ENCODE measurements at places on chromosomes 5 and 9.
A peak's percentile ranks its signal among the peaks of the same experiment; 100 is the strongest.

- peak; percentile 77 for DNase-seq
Observed at GRCh38 chr9:94801681-94802080, 75.2 kb downstream of the AOPEP start.

DNA sequence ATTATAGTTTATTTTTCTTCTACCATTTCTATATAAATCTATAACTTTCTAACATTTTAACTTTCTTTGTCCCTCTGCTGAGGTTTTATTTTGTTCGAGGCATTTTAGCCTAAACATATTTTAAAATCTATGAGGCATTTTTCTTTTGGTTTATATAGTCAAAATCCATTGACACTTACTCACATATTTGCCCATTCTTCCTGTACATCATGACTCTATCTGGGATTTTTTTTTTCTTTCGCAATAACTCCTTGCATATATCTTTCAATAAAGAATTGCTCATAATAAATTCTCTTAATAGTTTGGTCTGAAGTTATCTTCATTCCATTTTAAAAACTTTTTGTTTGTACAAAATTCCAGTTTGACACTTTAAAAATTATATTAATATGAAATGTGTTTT, 632.3 kb downstream of the TLE4 start:
- no peak for DNase-seq

DNA sequence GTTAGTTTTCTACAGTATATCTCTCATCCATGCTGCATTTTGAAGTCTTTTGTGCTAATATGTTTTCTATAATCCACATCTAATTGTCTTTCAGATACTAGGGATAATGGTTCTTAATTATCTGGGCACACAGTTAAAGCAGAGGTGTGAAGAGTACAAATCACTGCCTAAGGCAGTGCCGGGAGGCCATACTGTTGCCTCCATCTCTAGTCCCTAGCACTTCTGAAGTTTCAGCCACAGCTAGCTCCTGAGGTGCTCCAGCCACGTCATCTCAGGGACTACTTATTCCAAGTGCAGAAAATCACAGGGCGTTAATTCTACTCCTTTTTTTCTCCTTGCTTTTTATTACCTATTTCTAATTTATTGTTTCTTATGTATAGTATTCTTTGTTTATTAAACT, 760.0 kb upstream of the FAM174A start:
- no peak for DNase-seq

DNA sequence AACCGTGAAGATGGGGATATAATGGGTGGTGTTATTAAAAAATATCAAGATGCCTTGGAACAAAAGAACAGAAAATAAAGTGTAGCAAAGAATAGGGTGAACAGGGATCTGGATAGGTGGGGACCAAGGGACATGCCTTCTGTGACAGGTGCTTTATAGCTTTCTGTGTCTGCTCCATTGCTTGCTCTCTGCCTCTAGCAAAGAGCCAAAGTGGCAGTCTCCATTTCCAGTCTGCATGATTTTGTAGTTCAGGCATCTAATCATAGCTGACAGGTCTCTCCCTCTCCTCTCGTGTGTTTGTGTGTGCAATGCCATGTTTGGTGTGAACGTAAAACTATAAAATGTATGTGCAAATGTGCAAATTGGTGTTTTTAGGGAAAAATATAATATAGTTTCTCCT, 35.0 kb downstream of the LRRTM2 start:
- DNase-seq: no peak

GRCh38 chr5:169735913-169736312, 98.8 kb downstream of the DOCK2 start:
- no peak for DNase-seq

- no peak for DNase-seq
Observed at GRCh38 chr5:126562823-126563222, 32.2 kb downstream of the ALDH7A1 start.

DNA sequence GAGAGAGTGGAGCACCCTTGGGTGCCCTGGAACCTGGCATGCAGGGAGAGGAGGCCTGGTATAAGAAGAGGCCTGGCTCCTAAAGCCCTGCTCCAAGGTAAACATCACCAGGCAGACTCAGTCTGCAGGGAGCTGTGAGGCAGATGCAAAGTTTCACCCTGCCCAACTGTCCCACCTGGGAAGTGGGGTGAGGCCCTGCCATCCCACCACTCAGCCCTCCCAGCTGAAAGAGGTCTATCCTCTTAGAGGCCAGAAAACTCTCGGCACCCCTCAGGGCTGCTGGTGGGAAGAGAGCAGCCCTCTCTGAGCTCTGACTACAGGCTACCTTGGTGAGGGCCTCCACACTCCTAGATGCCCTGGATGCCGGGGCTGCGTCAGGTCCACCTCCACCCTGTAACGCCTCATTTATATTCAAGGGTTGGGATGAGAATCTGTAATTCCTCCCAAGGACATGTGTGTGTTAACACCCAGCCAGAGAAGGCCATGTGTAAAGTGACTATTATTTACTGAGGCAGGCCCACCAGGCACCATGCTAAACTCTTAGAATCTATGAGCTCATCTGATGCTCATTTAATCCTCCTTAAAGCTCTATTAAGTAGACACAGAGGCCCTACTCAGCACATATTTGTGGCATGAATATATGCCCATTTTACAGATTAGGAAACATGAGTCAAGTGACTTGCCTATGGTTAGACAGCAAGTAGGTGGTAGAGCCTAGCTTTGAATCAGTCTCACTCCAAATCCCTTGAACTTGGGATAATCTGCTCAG, 205.9 kb downstream of the FSTL4 start:
- no peak for DNase-seq

GRCh38 chr5:39381376-39381775, 17.1 kb upstream of the C9 start:
- DNase-seq: no peak

DNA sequence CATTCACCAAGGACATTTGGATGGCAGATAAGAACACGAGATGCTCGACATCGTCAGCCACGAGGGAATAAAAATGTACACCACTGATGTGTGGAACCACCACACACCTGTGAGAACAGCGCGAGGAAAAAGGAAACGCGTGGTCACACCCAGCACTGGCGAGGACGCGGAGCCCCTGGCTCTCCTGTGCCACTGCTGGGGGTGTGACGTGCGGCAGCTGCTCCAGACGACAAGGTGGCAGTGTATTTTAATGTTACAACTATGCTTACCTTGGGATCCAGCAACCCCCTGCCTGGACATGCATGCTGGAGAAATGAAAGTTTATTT, 13.6 kb upstream of the CEP72 start:
- no peak for DNase-seq

- no peak for DNase-seq
Observed at GRCh38 chr9:26694381-26695297, 198.0 kb downstream of the CAAP1 start.

DNA sequence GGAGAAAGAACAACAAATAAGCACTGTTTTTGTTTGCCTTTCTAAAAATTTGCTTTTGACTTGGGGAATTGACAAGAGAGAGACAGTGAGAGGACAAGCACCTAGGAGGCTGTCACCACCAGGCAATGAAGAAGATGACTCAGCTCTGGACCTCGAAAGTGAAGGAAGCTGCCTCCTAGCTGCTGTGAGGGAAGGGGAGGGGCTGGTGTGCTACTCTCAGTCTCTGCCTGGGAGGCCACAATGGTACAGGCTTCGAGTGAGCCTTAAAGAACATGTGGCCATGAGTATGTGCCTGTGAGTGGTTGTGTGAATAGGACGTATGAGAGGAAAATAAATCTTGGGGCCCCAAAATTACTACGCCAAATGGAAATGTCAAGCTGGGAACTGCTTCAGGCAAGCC, 7.1 kb upstream of the PLK2 start:
- DNase-seq: peak; percentile 77
